Endothelial cell of coronary artery (primary cell): ENCODE measurements at places on chromosomes 5 and 9. TPM values are rescaled to one million over a fixed set of nuclear protein-coding genes. Genes with fewer than 3 reads are reported as not detected.

The LRRTM2 gene
- under 0.01 TPM in 2 replicates for total RNA-seq

The PCSK5 gene
- 10.7 and 15.2 TPM in 2 replicates for total RNA-seq

The LRRC26 gene
- not detected in 2 replicates for total RNA-seq

The ARL14EPL gene
- total RNA-seq: 0.18 TPM in 1 of 2 replicates, not detected in the other

The HEMGN gene
- not detected in 2 replicates for total RNA-seq

The STKLD1 gene
- total RNA-seq: 0.36 and 0.47 TPM in 2 replicates

The F2RL2 gene
- 1.1 and 1.6 TPM in 2 replicates for total RNA-seq

The FAM221B gene
- total RNA-seq: not detected in 2 replicates

The HSD17B3 gene
- not detected in 2 replicates for total RNA-seq

The SLC12A2 gene
- 54.8 and 71.3 TPM in 2 replicates for total RNA-seq

The GTF3C5 gene
- total RNA-seq: 42.4 and 50.9 TPM in 2 replicates

The YTHDC2 gene
- 25.1 and 34.4 TPM in 2 replicates for total RNA-seq

The SLC9A3 gene
- 0.45 and 0.66 TPM in 2 replicates for total RNA-seq

The OGN gene
- under 0.01 TPM in 1 of 2 replicates, not detected in the other for total RNA-seq

The PCDHB13 gene
- total RNA-seq: 0.99 and 1.6 TPM in 2 replicates

The RMRP gene
- 34,663 and 71,197 TPM in 2 replicates for total RNA-seq

The SLCO6A1 gene
- total RNA-seq: under 0.01 TPM in 1 of 2 replicates, not detected in the other

The PCDHB6 gene
- total RNA-seq: 0.09 TPM in 2 replicates

The SLC6A18 gene
- not detected in 2 replicates for total RNA-seq

The ADAMTS16 gene
- not detected in 2 replicates for total RNA-seq

The GFI1B gene
- total RNA-seq: not detected in 2 replicates

The IL3 gene
- not detected in 2 replicates for total RNA-seq

The EXOSC2 gene
- total RNA-seq: 30.8 and 38.2 TPM in 2 replicates

The NIM1K gene
- 0.09 TPM in 1 of 2 replicates, not detected in the other for total RNA-seq

The MEIKIN gene
- not detected in 2 replicates for total RNA-seq

The IL7R gene
- 1.6 and 3.2 TPM in 2 replicates for total RNA-seq

The PTPN3 gene
- total RNA-seq: under 0.01 and 2.8 TPM in 2 replicates

The SMIM33 gene
- total RNA-seq: not detected in 2 replicates

The TSSK1B gene
- 0.09 TPM in 1 of 2 replicates, not detected in the other for total RNA-seq

The SLC34A3 gene
- not detected in 2 replicates for total RNA-seq

The SAXO1 gene
- not detected in 2 replicates for total RNA-seq

The MARCOL gene
- total RNA-seq: not detected in 2 replicates

The FOXD4L6 gene
- under 0.01 TPM in 1 of 2 replicates, not detected in the other for total RNA-seq

The SH3TC2 gene
- total RNA-seq: 3.2 and 6.0 TPM in 2 replicates

The MCTP1 gene
- 40.7 and 55.2 TPM in 2 replicates for total RNA-seq

The ATOX1 gene
- 76.2 and 76.9 TPM in 2 replicates for total RNA-seq

The SEMA5A gene
- under 0.01 and 12.7 TPM in 2 replicates for total RNA-seq

The C5orf34 gene
- 3.1 and 3.6 TPM in 2 replicates for total RNA-seq

The ORM2 gene
- not detected in 2 replicates for total RNA-seq

The FBP1 gene
- 0.38 and 2.5 TPM in 2 replicates for total RNA-seq

The SPINK6 gene
- total RNA-seq: not detected in 2 replicates

The CYLC2 gene
- total RNA-seq: not detected in 2 replicates

The TMC1 gene
- total RNA-seq: 2.1 and 5.8 TPM in 2 replicates

The QSOX2 gene
- 9.4 and 14.5 TPM in 2 replicates for total RNA-seq

The CTNND2 gene
- total RNA-seq: not detected in 2 replicates

The SLC34A1 gene
- total RNA-seq: not detected in 2 replicates

The RAPGEF6 gene
- total RNA-seq: 17.9 and 32.2 TPM in 2 replicates

The MTAP gene
- total RNA-seq: 28.2 and 29.4 TPM in 2 replicates

The ZNF483 gene
- total RNA-seq: 1.3 and 1.8 TPM in 2 replicates

The TAS2R1 gene
- not detected in 2 replicates for total RNA-seq
